ENCODE measurements at places on chromosomes 7 and 10. TPM values are rescaled to one million over a fixed set of nuclear protein-coding genes. Genes with fewer than 3 reads are reported as not detected.
A peak's percentile ranks its signal among the peaks of the same experiment; 100 is the strongest.

Gene NANOS1
- 0.71 TPM for total RNA-seq

Gene TMEM273
- total RNA-seq, result not detected

Gene GNAI1
- total RNA-seq, result 90.7 TPM

Gene LDB1
- 22.5 TPM for total RNA-seq

Gene EPHA1
- total RNA-seq, result not detected

Gene SPDYE11
- total RNA-seq, result not detected

Gene LRGUK
- 0.05 TPM for total RNA-seq

Gene OGDHL
- total RNA-seq, result not detected

Gene MEIG1
- not detected for total RNA-seq

GRCh38 chr10:104452977-104453376, 99.3 kb downstream of the CFAP58 start:
- H3K27ac ChIP-seq, result no peak overlapping the region
- H3K4me1 ChIP-seq, result no peaks in the 10 kb centered on the region
- no peaks in the 10 kb centered on the region for H3K27me3 ChIP-seq
- H3K4me3 ChIP-seq, result no peak overlapping the region
- H3K36me3 ChIP-seq, result no peaks in the 10 kb centered on the region
- no peak for DNase-seq

GRCh38 chr7:122261442-122261841, 43.1 kb downstream of the FEZF1 start:
- no peak overlapping the region for H3K27ac ChIP-seq
- no peaks in the 10 kb centered on the region for H3K36me3 ChIP-seq
- H3K27me3 ChIP-seq, result peaks cover 12% of the 10 kb centered on the region

DNA sequence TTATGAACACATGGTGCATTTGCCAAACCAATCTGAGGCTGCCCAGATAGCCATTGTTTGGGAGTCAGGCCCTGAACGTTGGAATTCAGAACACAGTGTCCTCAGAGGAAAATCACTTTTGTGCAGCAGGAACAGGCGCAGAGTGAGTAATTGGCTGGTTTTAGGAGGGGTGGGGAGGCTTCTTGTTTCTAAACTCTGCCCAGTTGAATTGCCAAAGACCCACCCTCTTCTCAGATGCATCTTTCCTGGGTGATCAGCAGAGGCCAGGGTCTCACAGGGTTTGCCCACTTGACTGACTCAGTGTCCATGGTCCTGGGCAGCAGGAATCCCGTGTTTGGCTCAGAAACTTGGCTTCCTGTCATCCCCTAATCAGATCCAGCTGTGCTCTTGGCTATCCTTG, 24.3 kb downstream of the PRLHR start:
- no peak for DNase-seq
- peaks cover 17% of the 10 kb centered on the region for H3K27me3 ChIP-seq
- no peaks in the 10 kb centered on the region for H3K36me3 ChIP-seq
- H3K27ac ChIP-seq, result no peak overlapping the region
- H3K4me1 ChIP-seq, result no peaks in the 10 kb centered on the region

- peak; percentile 81 for DNase-seq
- no peaks in the 10 kb centered on the region for H3K36me3 ChIP-seq
- H3K27me3 ChIP-seq, result no peaks in the 10 kb centered on the region
- H3K4me1 ChIP-seq, result peaks cover 54% of the 10 kb centered on the region
- no peak overlapping the region for H3K4me3 ChIP-seq
Measured at GRCh38 chr7:94295850-94296249, 98.8 kb upstream of the COL1A2 start.

- DNase-seq, result no peak
- H3K4me1 ChIP-seq, result no peaks in the 10 kb centered on the region
- no peak overlapping the region for H3K27ac ChIP-seq
- no peak overlapping the region for H3K4me3 ChIP-seq
- H3K36me3 ChIP-seq, result no peaks in the 10 kb centered on the region
Measured at GRCh38 chr7:144516729-144517525, 113.4 kb upstream of the NOBOX start.

DNA sequence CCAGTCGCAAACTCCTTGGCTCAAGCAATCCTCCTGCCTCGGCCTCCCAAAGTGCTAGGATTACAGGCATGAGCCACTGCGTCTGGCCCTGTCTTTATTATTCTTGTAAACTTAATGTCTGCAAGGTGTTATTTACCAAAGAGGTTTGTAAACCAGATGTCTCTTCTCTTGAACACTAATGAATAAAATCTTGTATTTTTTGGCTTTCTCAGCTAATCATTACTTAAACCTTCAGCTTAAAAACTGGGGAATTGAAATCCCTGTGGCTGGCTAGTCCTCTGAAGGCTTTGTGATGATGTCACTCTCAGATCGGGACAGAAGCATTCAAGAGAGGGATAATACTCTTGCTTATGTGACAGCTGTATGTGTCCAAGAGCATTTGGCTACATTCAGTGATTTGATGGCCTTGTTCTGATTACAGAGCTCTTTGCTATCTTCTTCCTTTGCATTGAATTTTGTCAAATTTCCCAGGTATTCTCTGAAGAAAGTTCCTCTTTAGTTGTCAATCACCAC, 130.3 kb downstream of the BICC1 start:
- no peak overlapping the region for H3K4me3 ChIP-seq
- H3K36me3 ChIP-seq, result no peaks in the 10 kb centered on the region
- DNase-seq, result peak; percentile 21

GRCh38 chr7:30829471-30829870, 58.3 kb downstream of the MINDY4 start:
- H3K27me3 ChIP-seq, result no peaks in the 10 kb centered on the region
- H3K27ac ChIP-seq, result no peak overlapping the region
- no peaks in the 10 kb centered on the region for H3K36me3 ChIP-seq

GRCh38 chr10:23412223-23412622, 26.7 kb upstream of the OTUD1 start:
- no peak overlapping the region for H3K4me3 ChIP-seq
- no peak for DNase-seq
- H3K4me1 ChIP-seq, result no peaks in the 10 kb centered on the region
- H3K27me3 ChIP-seq, result no peaks in the 10 kb centered on the region
- no peaks in the 10 kb centered on the region for H3K36me3 ChIP-seq

- DNase-seq, result no peak
- no peaks in the 10 kb centered on the region for H3K27me3 ChIP-seq
- no peak overlapping the region for H3K4me3 ChIP-seq
- no peak overlapping the region for H3K27ac ChIP-seq
Measured at GRCh38 chr10:88618496-88618895, 31.9 kb downstream of the LIPJ start.

DNA sequence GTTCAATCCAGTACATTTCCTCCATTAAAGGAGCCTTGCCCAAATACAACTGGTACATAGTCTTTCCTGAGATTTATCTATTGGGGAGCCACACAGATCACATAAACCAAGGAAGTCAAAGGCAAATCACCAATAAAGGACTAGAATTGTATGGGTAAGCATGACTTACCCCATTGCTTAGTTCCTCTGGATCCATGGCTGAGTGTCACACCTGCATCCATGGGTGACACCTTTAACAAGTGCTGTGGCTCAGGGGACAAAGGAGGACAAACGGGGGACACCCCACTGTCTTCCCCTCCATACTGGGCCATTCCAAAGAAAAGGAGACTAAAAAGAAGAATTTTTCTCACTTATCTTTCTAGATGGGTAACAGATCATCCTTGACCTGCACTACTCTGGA, 30.4 kb downstream of the ZNF92 start:
- no peak overlapping the region for H3K27ac ChIP-seq
- peaks cover 18% of the 10 kb centered on the region for H3K36me3 ChIP-seq
- no peak overlapping the region for H3K4me3 ChIP-seq
- H3K27me3 ChIP-seq, result no peaks in the 10 kb centered on the region

DNA sequence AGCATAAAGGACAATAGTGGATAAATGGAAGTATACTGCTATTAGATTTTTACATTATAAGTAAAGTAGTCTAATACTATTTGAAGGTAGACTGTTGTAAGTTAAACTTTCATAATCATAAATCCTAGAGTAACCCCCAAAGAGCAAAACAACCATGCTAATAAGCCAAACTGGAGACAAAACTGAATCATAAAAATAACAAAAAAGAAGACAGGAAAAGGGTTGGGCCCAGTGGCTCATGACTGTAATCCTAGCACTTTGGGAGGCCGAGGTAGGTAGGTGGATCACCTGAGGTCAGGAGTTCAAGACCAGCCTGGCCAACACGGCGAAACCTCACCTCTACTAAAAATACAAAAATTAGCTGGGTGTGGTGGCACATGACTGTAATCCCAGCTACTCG, 9.7 kb downstream of the CACUL1 start:
- no peaks in the 10 kb centered on the region for H3K36me3 ChIP-seq
- peaks cover 29% of the 10 kb centered on the region for H3K4me1 ChIP-seq
- no peak for DNase-seq
- H3K4me3 ChIP-seq, result no peak overlapping the region
- H3K27ac ChIP-seq, result no peak overlapping the region

DNA sequence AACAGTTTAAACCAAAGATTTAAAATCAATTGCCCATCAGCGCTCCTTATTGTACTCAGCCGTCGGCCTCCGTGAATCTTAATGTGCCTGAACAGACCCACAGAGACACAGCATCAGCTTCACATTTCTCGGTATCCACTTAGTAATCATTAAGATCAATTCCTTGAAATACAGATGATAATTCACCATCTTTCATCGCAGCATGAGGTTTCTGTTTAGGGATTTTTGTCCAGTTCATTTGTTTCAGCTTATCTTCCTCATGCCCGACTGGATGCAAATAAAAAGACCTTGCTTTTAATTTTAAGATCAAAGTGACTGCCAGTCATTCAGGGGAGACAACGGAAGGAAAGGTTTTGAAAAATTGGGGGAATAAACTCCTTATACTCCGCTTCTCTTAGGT, 207.8 kb downstream of the WDR37 start:
- DNase-seq, result no peak
- H3K4me3 ChIP-seq, result no peak overlapping the region
- 0 out of 2 replicates have a peak, but pooled peaks cover 6% of the 10 kb centered on the region for H3K27me3 ChIP-seq
- no peaks in the 10 kb centered on the region for H3K4me1 ChIP-seq

GRCh38 chr10:65110009-65110408, 1588.8 kb downstream of the REEP3 start:
- H3K27me3 ChIP-seq, result no peaks in the 10 kb centered on the region
- H3K4me3 ChIP-seq, result no peak overlapping the region
- H3K4me1 ChIP-seq, result no peaks in the 10 kb centered on the region
- no peaks in the 10 kb centered on the region for H3K36me3 ChIP-seq

GRCh38 chr7:91435381-91436059, 171.3 kb downstream of the FZD1 start:
- no peak overlapping the region for H3K4me3 ChIP-seq
- H3K27ac ChIP-seq, result no peak overlapping the region
- H3K36me3 ChIP-seq, result no peaks in the 10 kb centered on the region
- no peaks in the 10 kb centered on the region for H3K4me1 ChIP-seq
- DNase-seq, result no peak

DNA sequence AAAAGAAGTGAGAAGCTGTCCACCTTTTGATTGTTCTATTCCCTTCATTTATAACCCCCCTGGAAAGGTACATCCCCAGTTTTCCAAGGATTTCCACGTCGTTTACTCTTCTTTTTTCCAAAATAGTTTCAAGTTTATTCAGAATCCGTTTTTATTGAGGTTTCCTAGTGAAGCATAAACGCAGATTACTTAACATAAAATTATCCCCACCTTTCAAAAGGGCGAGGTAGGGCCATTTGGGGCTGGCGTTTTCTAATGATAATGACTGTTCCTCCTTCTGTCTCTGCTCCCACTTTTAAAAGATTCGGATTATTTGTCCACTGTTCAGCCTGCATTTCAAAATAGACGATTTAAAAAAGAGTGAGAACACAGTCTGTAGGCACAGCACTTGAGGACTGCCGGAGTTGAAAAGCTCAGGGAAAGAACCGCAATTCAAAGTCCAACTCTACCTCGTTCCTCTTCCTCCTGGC, 165.2 kb upstream of the PPP1R3A start:
- DNase-seq, result no peak
- H3K4me1 ChIP-seq, result peaks cover 28% of the 10 kb centered on the region
- H3K27ac ChIP-seq, result no peak overlapping the region
- peaks cover 86% of the 10 kb centered on the region for H3K27me3 ChIP-seq
- no peaks in the 10 kb centered on the region for H3K36me3 ChIP-seq

DNA sequence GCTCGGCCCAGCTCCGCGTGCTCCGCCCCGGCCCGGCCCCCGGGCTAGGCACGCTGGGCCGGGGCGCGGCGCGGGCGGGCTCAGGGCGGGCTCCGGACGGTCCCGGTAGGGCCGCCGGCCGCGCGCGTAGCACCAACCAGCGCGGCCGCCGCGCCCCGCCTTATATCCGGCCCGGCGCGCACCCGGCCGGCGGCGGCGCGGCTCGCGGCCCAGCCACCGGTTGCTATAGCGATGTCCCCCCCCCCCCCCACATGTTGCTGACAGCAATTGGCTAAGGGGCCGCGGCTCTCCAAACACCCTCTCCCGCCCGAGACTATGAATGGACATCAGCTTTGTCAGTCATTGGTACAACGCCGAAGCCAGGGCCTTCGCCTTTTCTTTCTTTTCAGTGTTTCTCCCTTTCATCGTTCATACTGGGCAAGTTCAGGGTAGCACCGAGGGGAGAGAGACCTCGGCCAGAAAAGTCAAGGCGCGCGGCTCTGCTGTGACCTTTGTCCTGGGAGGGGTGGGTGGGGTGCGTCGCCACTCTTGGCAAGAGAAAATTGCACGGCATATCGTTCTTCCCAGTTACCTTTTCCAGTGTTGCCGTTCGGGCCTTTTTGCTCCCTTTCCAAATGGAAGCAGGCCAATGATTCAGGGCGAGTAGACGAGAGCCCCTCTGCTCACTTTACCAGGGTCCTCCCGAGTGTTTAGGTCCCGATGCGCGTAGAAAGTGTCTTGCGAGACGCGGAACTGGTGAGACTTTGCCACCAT, 354.2 kb downstream of the DNAJB6 start:
- H3K36me3 ChIP-seq, result no peaks in the 10 kb centered on the region
- peak overlapping the region; percentile 45 for H3K4me3 ChIP-seq
- no peak overlapping the region for H3K27ac ChIP-seq
- no peaks in the 10 kb centered on the region for H3K27me3 ChIP-seq
- peak; percentile 48 for DNase-seq

GRCh38 chr10:86354761-86355540, 11.6 kb downstream of the GRID1 start:
- no peak overlapping the region for H3K4me3 ChIP-seq
- no peak for DNase-seq

- no peak overlapping the region for H3K27ac ChIP-seq
- H3K4me1 ChIP-seq, result no peaks in the 10 kb centered on the region
- H3K27me3 ChIP-seq, result no peaks in the 10 kb centered on the region
Measured at GRCh38 chr10:74110120-74110519, 40.5 kb downstream of the AP3M1 start.

- no peak for DNase-seq
- H3K27me3 ChIP-seq, result no peaks in the 10 kb centered on the region
- no peak overlapping the region for H3K27ac ChIP-seq
- no peaks in the 10 kb centered on the region for H3K36me3 ChIP-seq
- no peak overlapping the region for H3K4me3 ChIP-seq
Measured at GRCh38 chr7:92503767-92504166, 24.6 kb downstream of the PEX1 start.

GRCh38 chr7:134515569-134516468, 11.5 kb upstream of the AKR1B10 start:
- H3K4me3 ChIP-seq, result no peak overlapping the region
- no peaks in the 10 kb centered on the region for H3K27me3 ChIP-seq
- H3K27ac ChIP-seq, result peak overlapping the region; percentile 52
- peak; percentile 59 for DNase-seq
